ENCODE measurements at places on chromosomes 13 and 19. TPM values are rescaled to one million over a fixed set of nuclear protein-coding genes. Genes with fewer than 3 reads are reported as not detected.

DNA sequence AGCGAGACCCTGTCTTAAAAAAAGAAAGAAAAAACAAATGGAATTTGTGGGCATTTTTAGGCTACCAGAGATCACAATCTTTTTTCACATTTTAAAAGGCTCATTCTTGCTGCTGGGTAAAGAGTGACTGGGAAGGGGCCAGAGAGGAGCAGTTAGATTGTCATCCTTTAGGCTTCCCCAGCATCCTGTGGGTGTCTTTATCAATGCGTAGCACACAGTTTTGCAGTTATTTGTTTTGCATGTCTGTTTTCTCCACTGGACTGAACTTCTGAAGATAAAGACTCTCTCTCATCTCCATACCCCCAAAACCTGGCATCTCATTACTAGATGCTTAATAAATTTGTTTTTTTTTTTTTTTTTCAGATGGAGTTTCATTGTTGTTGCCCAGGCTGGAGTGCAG lies 2.1 kb upstream of the UTP14C start:
- DNase-seq = no peak

GRCh38 chr19:45231891-45232290 lies 13.3 kb downstream of the EXOC3L2 start:
- DNase-seq = no peak

DNA sequence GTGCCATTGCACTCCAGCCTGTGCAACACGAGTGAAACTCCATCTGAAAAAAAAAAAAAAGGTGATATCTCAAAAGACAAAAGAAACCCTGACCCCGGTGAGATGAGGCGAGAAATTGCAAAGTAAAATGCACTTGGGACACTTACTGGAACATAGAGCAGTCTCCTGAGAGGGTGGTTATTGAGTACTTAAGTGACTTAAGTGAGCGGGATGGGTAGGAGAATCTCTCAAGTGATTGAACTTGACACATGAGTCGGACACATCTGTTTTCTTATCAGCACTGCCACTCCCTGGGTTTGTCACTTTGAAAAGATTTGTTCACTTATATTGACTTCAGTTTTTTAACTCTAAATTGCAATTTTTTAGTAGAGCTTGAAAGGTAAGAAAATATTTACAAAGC lies 2.8 kb downstream of the ZNF429 start:
- no peak for DNase-seq

DNA sequence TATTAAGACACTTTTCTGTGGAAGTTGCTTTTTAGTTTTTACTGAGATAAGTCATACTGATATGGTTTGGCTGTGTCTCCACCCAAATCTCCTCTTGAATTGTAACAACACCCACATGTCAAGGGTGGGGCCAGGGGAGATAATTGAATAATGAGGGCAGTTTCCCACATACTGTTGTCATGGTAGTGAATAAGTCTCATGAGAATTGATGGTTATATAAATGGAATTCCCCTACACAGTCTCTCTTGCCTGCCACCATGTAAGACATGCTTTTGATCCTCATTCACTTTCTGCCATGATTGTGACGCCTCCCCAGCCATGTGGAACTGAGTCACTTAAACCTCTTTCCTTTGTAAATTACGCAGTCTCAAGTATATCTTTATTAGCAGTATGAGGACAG lies 1340.4 kb downstream of the SLITRK5 start:
- no peak for DNase-seq

DNA sequence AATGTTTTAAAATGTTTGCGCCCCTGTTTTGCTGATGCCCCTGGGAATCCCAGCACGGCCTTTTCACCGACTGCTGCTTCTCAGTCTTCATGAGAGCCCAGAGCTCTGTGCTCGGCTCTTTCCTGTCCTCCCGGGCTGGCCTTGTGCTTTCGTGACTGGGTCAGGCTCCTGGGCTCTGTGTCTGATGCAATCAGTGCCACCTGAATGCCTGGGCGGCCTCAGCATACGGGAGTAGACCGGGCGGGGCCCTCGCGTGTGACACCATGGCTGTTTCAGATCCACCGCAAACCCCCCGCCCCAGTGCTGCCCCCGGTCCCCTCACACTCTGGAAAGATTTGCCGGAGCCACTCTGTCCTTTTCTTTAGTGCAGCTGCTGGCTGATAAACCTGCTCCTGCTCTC lies 21.4 kb downstream of the PABPC3 start:
- no peak for DNase-seq

DNA sequence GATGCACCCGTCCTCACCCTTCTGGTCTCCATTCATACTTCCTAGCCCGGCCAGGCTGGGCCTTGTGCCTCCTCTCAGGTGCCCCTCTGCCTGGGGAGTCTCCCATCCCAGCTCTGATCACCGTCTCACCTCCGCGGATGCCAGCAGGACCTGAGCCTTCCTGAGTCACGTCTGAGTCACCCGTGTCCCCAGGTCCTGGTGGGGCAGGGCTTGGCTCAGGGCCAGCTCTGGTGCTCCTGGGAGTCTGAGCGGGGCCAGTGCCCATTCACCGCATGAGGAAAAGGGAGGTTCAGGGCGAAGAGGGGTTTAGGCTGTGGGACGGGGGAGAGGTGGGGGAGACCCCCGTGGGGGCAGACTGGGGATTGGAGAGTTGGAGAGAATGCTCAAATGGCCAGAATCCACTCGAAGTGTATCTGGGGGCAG lies 593 bp downstream of the ATP8B3 start:
- peak; percentile 34 for DNase-seq

- DNase-seq = no peak
Measured at GRCh38 chr13:99217461-99218110, 16.9 kb downstream of the UBAC2 start.

- no peak for DNase-seq
Measured at GRCh38 chr19:4909156-4909896, at the start of gene UHRF1. UHRF1 (plus strand) TSS chr19:4909501; CDS start chr19:4910886, 1,385 bp downstream.

- no peak for DNase-seq
Measured at GRCh38 chr13:113577881-113578435, 6.6 kb upstream of the TFDP1 start.

DNA sequence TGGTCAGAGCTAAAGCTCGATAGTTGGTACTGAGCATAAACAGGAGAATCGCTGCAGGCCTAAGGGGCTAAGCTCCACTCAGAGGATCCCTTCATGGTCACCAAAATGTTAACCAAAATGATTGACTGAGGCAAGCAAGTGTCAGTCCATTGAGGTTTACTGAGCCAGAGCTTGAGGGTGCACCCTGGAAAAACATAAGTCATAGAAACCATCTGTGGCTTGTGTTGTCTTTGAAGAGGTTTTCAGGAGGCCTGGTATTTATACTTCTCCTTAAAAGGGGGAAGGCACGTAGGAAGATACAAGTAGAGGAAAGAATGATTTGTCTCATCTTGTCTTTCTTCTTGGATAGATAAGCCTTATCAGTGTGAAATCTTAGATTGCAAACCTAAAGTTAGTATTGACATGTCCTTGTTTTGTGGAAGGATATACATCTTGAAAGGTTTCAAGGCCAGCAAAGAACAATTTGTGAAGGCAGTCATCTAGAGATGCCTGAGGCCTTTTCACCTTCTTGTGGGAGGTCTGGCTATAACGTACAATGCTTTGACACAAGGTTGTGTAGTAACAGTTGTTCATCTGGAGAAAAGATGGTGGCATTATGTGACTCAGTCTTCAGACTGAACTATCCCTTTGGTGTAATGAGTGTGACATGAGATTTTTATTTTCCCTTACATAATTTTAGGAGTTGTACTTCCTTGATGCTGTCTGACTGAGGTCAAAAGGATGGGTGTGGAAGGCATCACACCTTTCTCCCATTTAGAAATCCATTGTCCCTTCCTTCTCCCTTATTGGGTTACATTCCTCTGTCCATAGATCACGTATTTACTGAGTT lies 14.7 kb upstream of the CEACAM6 start:
- DNase-seq = no peak

GRCh38 chr13:28440774-28441504 lies 54.0 kb downstream of the FLT1 start:
- DNase-seq = no peak

- no peak for DNase-seq
Measured at GRCh38 chr19:4233282-4233853, 4.0 kb downstream of the EBI3 start.

DNA sequence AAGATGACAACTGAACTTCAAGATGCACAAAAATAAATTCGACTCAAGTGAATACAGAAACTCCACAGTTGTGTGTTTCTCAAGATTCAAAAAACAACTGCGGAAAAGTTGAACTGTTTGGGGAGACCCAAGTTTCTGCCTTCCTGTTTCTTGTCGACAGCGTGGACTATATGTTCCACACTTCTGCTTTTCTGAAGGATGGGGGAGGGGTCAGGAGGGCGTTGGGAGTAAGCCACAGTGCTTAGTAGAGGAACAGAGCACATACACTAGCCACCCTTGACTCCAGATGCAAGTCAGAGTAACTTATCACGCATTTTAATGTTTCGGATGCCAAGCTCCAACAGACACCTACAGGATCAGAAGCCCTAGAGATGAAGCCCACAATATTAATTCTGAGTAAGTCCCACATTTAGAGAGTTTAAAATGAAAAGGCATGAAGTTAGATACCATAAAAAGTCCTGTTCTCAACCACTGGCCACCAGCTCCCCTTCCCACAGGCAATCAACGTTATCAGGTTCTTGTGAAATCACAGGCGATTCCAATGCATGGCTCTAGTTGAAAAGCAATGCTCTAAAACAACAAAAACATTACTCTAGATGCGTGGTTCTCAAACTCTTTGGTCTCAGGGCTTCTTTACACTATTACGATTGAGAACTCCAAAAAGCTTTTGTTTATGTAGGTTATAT lies 4.2 kb downstream of the TUBGCP3 start:
- no peak for DNase-seq

GRCh38 chr13:45928176-45928575 lies 76.6 kb upstream of the SIAH3 start:
- DNase-seq = no peak

Gene OR7C1
- not detected for total RNA-seq

Gene GJB2
- 23.2 TPM for total RNA-seq

Gene ELANE
- total RNA-seq = not detected

Gene ZNF730
- total RNA-seq = 2.8 TPM

Gene RYR1
- 0.05 TPM for total RNA-seq

Gene KCTD4
- total RNA-seq = 0.64 TPM

All from astrocyte (in vitro differentiated cells and primary cell).